NCI-H345 (cell line): ENCODE measurements at places on chromosomes 12 and 14.

- DNase-seq: no peak
Measured at GRCh38 chr12:95269892-95270291, 52.3 kb downstream of the VEZT start.

DNA sequence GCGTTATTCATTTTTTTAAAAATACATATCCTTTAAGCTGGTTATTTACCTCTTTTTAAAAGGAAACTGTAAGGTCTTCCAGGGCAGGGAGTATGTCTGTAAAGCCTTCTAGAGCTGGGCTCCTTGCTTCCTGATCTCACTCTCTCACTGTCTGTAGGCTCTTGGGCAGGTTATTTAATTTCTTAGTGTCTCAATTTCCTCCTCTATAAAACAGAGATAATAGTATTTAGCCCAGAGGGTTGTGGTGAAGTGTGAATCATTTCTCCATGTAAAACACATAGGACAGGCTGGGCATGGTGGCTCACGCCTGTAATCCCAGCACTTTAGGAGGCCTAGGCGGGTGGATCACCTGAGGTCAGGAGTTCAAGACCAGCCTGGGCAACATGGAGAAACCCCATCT is 25.9 kb upstream of the LTA4H start:
- no peak for DNase-seq

- DNase-seq: no peak
Measured at GRCh38 chr14:67385120-67385519, 25.0 kb downstream of the EIF2S1 start.

- no peak for DNase-seq
Measured at GRCh38 chr14:96803958-96804357, 6.8 kb downstream of the VRK1 start.
